ENCODE measurements at places on chromosomes 5 and 9.
A peak's percentile ranks its signal among the peaks of the same experiment; 100 is the strongest.

GRCh38 chr9:134942788-134943184 lies 25.1 kb upstream of the FCN1 start:
- DNase-seq = no peak

DNA sequence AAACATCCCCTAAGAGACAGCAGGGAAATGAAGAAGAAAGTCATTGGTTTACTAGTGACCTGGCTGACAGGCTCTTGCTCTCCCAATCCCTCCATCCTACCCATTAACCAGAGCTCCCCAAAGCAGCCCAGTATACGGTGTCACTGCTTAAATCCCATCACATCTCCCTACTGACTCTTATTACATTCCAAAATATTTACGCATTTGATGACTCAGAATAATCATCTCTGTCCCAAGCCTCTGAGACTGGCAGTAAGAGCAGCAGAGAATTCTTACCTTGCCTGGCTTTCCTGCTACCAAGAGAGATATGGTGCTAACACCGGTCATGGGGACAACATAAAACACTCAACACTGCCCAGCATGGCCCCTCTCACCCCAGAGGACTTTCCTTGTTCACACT lies 20.2 kb upstream of the WHRN start:
- peak; percentile 83 for DNase-seq

DNA sequence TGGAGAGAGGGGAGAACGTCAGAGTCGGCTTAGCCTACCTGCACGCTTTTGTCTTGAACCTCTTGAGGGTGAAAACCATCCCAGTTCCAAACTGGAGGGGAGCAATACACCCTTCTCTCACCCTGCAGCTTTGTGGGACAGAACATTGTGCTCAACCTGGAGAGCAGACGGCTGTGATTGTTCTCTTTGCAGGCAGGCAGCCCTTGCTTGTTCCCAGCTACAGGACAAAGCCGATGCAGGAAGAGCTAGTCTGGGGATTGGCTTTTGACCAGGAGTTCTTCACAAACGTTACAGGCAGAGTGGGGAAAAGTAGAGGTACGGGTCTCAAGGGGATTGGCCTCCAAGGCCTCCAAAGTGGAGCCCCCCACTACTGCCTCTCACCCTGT lies 33.9 kb upstream of the ARHGAP26 start:
- no peak for DNase-seq

DNA sequence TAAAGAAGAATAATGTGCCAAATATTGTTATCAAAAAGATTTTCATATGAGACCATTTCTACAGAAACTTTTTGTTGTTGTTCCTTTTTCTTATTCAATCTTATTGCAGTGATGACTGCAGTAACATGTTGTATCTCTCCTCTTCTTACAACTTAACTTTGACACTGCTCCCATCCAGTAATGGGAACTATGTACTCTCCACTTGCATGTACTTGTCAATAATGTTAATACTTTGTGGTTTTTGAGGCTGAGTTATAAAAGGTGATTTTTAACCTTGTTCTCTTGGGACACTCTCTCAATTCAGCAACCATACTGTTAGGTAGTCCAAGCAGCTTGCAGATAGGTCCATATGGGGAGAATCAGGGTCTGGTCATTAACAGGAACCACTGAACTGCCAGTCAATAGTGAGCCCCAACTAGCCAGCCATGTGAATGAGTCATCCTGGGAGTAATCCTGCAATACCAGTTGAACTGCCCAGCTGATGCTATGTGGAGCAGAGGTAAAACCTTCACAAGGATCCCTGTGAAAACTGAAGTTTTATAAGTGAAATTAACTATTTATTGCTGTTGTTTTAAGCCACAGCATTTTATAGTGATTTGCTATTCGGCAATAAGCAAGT lies 199.6 kb upstream of the DAB2 start:
- peak; percentile 5 for DNase-seq

GRCh38 chr5:17249029-17249634 lies 31.7 kb downstream of the BASP1 start:
- peak; percentile 99 for DNase-seq

DNA sequence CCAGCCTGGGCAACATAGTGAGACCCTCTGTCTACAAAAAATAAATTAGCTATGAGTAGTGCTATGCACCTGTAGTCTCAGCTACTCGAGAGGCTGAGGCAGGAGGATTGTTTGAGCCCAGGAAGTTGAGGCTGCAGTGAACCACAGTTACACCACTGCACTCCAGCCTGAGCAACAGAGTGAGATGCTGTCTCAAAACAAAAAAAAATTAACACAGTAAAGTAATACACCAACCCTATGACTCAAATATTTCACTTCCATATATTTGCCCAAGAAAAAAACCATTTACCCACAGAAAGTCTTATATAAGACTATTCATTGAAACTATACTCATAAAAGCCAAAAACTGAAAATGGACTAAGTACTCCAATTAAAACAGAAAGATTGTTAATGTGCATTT lies 16.2 kb downstream of the SMIM23 start:
- DNase-seq = no peak

GRCh38 chr5:82760856-82761255 lies 316.3 kb downstream of the TMEM167A start:
- DNase-seq = no peak

GRCh38 chr9:135299651-135300345 lies 179.8 kb upstream of the PPP1R26 start:
- DNase-seq = no peak

DNA sequence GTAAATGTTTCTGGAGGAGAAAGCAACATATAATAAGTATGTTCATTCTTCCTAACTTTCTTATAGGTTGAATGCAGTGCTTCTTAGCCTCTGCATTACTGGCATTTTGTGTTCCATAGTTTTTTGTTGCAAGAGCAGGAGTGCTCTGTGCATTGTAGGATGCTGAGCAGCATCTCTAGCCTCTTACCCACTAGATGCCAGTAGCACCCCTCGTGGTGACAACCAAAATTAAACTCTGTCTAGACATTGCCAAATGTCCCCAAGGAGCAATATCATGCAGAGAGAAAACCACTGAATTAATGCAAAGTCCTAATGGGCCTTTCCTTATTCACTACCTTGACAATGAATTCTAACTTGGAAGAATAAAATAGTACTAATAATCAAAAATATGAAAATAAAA lies 147.0 kb downstream of the GLIS3 start:
- DNase-seq = no peak

DNA sequence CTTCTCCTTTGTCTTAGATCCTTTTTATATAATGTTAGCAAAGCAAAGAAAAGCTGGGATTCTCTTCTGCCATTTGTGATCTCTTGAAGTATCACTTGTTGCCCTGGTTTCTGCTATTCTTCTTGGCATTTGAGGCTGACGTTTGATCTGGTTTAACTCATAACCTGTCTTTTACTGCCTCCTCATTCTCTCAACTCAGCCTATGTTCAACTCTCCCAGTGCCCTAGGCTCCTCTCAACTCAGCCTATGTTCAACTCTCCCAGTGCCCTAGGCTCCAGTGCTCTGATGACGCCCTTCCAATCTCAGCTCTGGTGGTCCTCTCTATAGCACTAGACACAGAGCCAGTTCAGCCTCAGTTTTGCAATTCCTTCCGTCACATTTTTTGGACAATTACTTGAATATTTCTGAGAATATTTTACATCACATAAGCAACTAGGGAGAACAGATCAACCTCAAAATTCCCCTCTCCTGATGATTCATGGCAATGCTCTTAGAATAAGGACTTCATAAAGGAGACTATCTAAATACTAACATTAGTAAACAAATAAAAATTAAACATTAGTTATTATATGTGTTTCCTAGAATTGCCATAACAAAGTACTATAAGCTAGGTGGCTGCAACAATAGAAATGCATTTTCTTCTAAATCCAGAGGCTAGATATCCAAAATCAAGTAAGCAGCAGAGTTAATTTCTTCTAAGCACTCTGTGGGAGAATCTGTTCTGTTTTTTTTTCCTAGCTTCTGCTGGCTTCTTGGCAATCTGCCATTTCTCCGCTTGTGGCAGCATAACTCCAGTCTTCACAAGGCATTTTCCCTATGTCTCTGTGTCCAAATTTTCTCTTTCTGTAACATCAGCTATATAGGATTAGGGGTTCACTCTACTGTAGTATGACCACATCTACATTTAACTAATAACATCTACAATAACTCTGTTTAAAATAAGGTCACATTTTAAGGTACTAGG lies 662.1 kb upstream of the FTMT start:
- DNase-seq = peak; percentile 29

- DNase-seq = no peak
Measured at GRCh38 chr5:152379331-152379730, 25.7 kb downstream of the NMUR2 start.

- no peak for DNase-seq
Measured at GRCh38 chr5:112415552-112415951, 3.5 kb downstream of the EPB41L4A start.

GRCh38 chr5:59746241-59746765 lies 147.2 kb downstream of the PDE4D start:
- peak; percentile 57 for DNase-seq

DNA sequence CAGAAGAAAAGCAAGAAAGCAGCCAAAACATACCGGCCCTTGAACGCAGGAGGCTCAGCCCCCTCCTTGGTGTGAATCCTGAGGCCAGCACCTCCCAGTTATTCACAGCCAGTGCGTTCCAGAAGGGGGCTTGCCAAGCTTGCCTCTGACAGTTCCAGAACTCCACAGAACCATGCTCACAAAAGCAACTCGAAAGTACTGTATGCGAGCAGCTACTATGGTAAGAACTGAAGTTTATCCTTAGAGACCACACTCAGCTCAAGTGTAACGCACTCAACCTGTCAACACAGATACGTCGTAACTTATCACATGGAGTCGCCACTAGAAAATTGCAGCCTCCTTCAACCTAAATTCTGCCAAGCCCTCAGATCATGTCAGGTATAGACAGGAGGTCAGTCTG lies 1.4 kb downstream of the UBAC1 start:
- no peak for DNase-seq

- no peak for DNase-seq
Measured at GRCh38 chr5:146897061-146897460, 18.5 kb upstream of the PPP2R2B start.

DNA sequence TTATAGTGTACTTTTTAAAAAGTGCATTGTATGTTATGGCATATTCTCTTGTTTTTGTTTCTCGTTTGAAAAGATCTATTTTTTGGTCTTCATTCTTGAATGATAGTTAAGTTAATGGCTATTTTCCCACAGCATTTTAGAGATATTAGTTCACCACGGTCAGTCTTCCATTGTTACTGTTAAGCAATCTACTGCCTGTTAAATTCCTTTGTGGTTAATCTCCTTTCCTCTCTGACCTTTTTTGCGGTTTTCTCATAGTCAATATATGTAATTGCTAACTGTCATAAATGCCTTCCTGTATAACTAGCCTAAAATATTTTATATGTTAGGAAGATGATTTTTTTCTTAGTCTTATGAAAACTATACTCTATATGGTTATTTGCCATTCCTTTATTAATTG lies 250.8 kb upstream of the FBXL7 start:
- peak; percentile 89 for DNase-seq

DNA sequence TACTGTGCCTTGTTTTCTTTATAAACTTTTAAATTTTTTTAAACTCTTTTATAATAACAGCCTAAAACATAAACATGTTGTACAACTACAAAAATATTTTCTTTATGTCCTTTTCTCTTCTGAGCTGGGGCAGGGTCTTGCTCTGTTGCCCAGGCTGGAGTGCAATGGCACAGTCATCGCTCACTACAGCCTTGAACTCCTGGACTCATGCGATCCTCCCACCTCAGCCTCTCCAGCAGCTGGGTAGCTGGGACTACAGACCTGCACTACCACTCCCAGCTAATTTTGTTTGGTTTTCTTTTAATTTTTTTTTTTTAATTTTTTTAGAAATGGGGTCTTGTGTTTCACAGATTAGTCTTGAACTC lies 31.5 kb downstream of the TTC1 start:
- DNase-seq = no peak

DNA sequence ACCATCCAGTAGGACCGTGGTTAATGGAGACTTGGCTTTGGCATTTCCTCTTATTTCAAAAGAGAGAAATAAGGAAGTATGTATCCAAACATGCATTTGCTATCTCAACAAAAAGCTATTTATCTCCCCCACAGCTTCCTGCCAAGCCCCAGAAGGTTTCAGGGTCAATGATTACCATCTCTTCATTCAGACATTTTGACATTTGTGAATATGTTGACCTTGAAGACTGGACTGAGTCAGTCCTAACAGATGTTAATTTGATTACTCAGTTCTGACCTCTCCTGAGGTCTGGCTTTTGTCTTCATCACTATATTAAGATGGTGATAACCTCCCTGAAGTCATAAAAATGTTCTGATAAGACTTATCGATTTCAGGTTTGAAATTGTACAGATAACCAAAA lies 479.4 kb downstream of the AGTPBP1 start:
- DNase-seq = peak; percentile 16

GRCh38 chr5:90135779-90136378 lies 273.7 kb downstream of the CETN3 start:
- DNase-seq = no peak

- no peak for DNase-seq
Measured at GRCh38 chr5:153318556-153318955, 171.9 kb upstream of the GRIA1 start.

DNA sequence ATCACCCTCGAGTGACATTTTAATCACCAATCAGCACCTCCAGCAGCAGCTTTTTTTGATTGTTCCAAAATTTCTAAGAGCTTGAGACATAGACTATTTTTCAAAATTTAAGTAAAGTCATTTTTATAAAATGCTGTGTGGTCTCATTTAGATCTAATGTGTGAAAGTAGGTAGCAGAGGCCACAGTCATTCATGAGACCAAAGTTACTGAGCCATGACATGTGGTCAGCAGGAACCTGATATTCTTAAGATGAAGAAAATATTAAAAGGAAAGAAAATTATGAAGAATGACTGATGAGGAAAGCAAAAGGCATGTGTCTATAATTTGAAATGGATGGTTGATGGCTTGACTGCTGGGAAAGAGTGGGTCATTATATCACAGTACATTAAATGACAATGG lies 7.2 kb downstream of the FREM1 start:
- no peak for DNase-seq

DNA sequence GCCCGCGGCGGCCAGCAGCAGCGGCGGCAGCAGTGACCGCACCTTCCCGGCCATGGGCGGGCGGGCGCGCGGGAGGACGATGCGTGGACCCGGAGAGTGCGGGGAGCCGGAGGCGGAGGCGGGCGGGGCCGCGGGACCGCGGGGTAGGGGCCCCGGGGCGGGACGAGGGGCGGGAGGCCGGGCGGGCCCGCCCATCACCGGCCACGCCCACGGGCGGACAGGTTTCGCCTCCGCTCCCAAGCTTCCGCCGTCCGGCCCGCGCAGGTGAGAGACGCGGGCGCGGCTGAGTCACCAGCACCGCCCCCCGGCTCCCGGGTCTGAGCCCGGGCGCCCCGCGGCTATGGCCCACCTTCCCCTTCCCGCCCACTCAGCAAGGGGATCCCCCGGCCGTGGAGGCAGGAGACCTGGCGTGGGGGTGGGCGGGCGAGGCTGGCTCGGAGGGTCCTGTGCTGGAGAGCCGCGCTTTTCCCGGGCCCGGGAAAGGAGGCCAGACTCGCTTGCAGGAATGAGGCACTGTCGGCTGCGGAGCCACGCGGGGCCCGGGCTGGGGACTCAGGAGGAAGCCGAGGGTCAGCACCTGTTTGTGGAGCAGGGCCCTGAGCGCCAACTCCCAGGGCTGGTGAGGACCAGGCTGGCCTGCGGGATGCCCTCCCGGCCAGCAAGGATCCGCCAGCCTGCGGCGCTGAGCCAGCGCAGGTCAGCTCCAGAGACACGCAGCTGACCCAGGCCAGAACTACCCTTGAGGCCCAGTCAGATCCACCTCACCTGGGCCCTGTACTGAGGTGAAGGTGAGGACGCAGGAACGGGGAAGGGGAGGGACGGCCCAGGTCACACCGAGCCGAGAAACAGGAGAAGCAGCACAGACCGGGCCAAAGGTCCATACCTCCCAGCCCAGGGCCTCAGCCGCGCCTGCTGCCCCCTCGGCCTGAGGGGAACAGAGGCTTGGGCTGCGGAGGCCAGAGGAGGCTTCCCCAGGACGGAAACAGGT lies at the start of gene ENTPD2:
Gene ENTPD2, minus strand, starts transcription at position 118 of the 988 bp plus-strand sequence. Its CDS starts 64 bp downstream, at position 54.
- DNase-seq = no peak

Measured in EH (cell line).